Stimulated activated CD8-positive, alpha-beta memory T cell treated with anti-CD3 and anti-CD28 coated beads, Interleukin-4, amount 100 ng/mL, for 1 hour (primary cell): ENCODE measurements at places on chromosomes 3 and 15.

- DNase-seq: no peak
Measured at GRCh38 chr3:97575742-97576141, 188.8 kb upstream of the ARL6 start.

DNA sequence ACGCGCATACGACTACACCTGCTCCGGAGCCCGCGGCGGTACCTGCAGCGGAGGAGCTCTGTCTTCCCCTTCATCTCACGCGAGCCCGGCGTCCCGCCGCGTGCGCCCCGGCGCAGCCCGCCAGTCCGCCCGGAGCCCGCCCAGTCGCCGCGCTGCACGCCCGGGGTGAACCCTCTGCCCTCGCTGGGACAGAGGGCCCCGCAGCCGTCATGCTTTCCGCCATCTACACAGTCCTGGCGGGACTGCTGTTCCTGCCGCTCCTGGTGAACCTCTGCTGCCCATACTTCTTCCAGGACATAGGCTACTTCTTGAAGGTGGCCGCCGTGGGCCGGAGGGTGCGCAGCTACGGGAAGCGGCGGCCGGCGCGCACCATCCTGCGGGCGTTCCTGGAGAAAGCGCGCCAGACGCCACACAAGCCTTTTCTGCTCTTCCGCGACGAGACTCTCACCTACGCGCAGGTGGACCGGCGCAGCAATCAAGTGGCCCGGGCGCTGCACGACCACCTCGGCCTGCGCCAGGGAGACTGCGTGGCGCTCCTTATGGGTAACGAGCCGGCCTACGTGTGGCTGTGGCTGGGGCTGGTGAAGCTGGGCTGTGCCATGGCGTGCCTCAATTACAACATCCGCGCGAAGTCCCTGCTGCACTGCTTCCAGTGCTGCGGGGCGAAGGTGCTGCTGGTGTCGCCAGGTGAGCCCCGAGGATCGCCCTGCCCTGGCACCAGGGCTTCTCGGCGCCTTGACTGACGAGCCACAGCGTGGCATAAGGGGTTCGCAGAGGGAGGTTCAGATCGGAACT lies 420 bp downstream of the SLC27A2 start:
- DNase-seq: peak; percentile 15

DNA sequence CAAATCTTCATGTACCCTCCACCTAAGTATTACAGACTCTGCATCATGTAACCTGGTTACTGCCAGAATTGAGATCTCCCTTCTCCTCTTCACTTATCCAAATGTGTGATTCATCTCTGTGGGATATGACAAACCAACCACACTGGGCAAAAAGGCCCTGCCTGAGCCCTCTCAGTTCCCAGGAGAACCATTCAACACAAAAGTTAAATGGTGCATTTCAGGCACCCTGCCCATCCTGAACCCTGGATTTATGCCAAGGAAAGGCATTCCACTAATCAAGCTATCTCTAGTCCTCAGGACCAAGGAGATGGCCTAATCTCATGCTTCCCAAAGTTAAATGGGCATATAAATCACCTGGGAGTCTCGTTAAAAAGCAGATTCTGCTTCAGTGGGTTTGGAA lies 108.5 kb downstream of the TNIK start:
- DNase-seq: no peak

DNA sequence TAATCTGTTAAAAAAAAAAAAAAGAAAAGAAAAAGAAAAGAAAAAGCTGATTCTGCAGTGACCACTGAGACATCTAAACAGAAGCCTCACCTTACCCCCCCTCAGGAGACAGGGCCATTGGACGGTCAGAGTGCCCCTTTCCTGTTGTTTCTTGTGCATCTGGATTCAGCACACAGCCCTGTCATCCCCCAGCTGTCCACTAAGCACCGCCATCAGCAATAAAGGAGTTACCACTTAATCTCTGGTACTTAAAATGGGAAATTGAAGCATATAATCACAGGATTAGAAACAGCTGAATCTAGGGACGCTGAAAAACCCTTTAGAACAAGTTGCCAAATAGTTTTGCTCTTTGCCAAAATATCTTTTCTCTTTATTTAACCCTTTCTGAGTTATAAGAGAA lies 62.5 kb downstream of the TRIM69 start:
- no peak for DNase-seq

- no peak for DNase-seq
Measured at GRCh38 chr3:154794391-154794790, 285.7 kb upstream of the MME start.

DNA sequence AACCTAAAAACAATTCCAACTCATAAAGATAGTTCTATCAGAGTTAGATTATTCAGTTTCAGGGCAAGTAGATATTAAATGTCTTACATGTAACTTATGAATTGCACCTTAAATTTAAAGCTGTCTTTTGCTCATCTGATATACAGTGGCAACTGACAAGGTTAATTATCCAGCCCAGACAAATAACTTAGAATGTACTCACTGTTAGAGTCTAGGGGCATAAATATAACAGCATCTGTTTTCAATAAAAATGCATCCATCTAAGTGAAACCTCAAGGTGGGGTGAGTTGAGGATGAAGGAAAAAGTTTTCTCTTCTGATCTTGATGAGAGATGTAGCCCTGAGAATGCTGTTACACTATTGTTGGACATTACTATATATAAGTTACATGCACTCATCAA lies 112.6 kb downstream of the FBN1 start:
- DNase-seq: no peak

DNA sequence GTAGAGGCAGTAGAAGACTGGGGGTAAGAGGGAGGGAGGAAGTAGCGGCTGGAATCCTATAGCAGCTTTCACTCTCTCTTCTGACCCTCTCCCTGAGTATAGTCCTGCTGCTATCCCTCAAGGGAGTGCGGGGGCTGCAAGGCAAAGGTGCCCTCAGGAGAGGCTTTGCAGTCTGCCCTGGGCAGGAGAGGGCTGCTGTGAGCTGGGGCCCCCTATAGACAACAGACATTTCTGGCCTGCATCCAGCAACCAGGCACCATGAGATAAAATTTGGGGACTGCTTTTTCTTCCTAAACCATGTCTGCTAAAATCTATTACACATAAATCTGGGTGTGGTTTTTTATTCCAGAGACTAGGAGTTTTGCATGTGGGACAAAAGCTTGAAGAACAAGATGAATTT lies 48.0 kb downstream of the SACM1L start:
- no peak for DNase-seq

DNA sequence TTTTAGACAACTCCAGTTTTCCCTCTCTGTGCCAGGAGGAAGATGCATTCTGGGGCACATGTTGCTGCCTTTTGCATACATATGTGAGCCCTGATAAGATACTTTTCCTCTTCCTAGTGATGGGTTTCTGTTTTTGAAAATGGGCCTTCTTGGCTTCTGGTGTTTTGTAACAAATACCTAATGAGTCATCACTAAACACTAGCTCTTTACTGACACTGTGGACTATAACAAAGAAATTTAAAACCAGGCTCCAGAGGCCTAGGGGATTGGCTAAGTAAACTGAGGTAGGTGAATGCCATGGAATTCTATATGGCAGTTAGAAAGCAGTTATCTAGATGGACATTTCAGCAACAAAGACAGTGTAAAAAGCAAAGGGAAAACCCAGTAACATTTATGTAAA lies 93.4 kb upstream of the NR2E3 start:
- DNase-seq: no peak

- DNase-seq: no peak
Measured at GRCh38 chr15:33742306-33742705, 226.0 kb upstream of the CHRM5 start.
